ENCODE measurements at places on chromosomes 2 and 18. TPM values are rescaled to one million over a fixed set of nuclear protein-coding genes. Genes with fewer than 3 reads are reported as not detected.

SRD5A2 gene
- 0.09 TPM for total RNA-seq

MOCOS gene
- 4.7 TPM for total RNA-seq

NTSR2 gene
- not detected for total RNA-seq

GRHL1 gene
- 4.6 TPM for total RNA-seq

NCOA1 gene
- total RNA-seq: 46.4 TPM

PROM2 gene
- 3.5 TPM for total RNA-seq

RFTN2 gene
- 2.3 TPM for total RNA-seq

ABCG5 gene
- not detected for total RNA-seq

GPBAR1 gene
- total RNA-seq: 3.6 TPM

TNFAIP6 gene
- total RNA-seq: 6.3 TPM

GPR75 gene
- total RNA-seq: 2.8 TPM
